H9 (cell line): ENCODE measurements at places on chromosomes 3 and 15.
A peak's percentile ranks its signal among the peaks of the same experiment; 100 is the strongest.

- H3K4me1 ChIP-seq, result no peaks in the 10 kb centered on the region
- no peaks in the 10 kb centered on the region for H3K27me3 ChIP-seq
- no peak overlapping the region for H3K27ac ChIP-seq
- H3K4me3 ChIP-seq, result no peak overlapping the region
These were observed 61.4 kb upstream of the ZNF280D start for GRCh38 chr15:56794553-56795329.

DNA sequence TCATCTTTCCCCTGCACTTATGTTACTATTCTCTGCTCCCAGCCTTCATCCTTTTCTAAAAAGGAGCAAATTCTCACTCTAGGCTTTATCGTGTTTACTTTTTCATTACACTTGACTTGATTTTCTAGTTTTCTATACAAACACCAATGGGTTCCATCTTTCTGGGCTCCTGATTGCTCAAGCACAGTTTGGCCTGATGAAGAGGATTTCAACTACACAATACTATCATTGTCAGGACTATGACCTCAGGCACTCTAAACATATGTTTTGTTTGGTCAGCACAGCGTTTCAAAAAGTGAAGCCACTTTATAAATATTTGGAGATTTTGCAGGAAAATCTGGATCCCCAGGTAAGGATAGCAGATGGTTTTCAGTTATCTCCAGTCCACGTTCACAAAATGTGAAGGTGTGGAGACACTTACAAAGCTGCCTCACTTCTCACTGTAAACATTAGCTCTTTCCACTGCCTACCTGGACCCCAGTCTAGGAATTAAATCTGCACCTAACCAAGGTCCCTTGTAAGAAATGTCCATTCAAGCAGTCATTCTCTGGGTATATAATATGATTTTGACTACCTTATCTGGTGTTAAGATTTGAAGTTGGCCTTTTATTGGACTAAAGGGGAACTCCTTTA is 86.2 kb downstream of the TGFBR2 start:
- no peak for DNase-seq
- H3K36me3 ChIP-seq, result peaks cover 42% of the 10 kb centered on the region
- peaks cover 6% of the 10 kb centered on the region; the same call in 1 of the 2 replicates for H3K4me1 ChIP-seq
- no peak overlapping the region for H3K4me3 ChIP-seq

DNA sequence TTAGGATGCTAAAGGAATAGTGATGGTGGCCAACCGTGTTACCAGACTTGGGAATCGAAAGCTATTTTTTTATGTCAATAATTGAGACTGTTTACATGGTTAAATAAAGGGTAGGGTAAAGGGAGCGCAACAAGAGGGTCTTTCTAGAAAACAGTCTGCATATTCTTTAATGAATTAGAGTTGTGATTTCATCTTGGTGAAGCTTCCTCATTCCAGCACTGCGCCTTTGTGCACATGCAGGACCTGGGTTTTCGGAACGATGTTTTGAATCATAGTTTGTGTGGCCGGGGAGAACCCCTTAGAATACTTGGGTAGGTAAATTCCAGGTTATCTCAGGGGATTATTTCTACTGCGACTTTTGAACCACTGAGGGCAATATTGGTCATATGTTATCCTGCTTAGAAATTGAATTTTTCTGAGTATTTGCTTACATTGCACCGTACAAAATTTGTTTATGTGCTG is 1.3 kb downstream of the PIK3CA start:
- H3K36me3 ChIP-seq, result no peaks in the 10 kb centered on the region
- H3K27me3 ChIP-seq, result no peaks in the 10 kb centered on the region
- no peaks in the 10 kb centered on the region for H3K4me1 ChIP-seq
- H3K27ac ChIP-seq, result no peak overlapping the region
- H3K4me3 ChIP-seq, result no peak overlapping the region; the same call in 1 of the 2 replicates
- no peak for DNase-seq

DNA sequence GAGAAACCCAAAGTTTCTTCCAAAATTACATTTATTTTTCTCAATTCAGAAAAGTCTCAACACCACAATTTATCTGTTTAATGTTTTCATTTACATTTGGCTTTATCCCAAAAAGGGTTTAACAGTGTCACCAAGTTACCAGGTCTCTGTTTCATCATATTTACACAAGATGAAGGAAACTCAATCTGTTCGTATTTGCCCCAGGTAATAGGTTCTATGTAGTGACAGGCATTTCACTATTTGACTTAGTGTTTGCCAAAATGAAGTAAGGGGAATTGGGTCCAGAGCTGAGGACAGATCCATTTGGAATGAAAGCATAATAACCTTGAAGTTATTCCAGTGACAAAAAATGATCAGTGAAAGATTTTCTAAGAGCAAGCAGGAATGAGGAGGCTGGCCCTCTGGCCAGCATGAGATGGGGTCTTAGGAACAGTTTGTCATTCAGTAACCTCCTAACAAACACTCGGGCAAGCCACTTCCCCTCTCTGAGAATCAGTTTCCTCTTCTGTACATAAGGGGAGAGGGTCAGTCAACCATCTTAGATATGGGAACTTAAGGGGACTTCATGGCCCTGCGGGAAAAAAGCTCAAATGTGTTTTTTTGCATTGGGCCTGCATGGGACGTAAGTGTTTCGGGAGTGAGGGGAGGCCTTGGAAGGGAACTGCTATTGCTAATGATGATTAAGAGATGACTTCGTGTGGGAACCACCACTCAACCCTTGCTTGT is 31.8 kb downstream of the UMPS start:
- no peak for DNase-seq
- H3K27me3 ChIP-seq, result no peaks in the 10 kb centered on the region
- H3K4me1 ChIP-seq, result no peaks in the 10 kb centered on the region
- H3K4me3 ChIP-seq, result no peak overlapping the region
- H3K36me3 ChIP-seq, result peaks cover 48% of the 10 kb centered on the region

DNA sequence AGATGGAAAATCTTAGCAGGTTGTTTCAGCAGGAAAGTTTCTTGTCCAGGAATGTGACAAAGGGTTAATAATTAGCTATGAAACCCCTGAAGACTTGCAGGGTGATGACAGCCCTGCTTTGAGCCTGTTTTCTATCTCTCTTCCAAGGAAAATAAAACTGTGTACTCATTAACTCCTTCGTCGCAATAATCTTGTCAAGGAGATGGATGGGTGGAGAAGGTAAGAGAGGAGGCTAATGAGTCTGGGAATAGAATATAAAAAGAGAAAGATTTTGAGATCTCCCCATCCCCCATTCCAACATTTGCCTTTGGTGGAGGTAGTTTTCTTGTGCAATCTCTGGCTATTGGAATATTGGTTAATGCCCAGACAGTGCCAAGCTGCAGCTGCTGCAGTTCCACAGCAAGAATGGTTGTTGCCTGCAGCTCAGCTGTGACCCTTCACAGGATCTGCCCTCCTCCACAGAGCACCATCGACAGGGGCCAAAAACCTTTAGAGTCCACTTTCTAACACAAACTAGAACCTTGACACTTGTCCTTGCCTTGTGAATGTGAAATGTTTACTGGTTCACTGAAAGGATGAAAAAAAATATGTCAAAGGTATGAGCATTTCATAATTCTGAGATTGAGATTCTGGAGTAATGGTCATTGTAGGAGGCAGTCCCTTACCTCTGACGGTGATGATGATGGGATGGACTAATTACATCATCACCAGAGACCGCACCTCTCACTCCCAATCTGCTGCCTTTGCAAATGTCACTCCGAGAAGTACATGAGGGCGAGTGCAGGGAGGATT is 4.2 kb upstream of the LRIG1 start:
- H3K4me1 ChIP-seq, result peaks cover 2% of the 10 kb centered on the region; the same call in 1 of the 2 replicates
- H3K36me3 ChIP-seq, result no peaks in the 10 kb centered on the region
- no peak for DNase-seq
- H3K4me3 ChIP-seq, result no peak overlapping the region

DNA sequence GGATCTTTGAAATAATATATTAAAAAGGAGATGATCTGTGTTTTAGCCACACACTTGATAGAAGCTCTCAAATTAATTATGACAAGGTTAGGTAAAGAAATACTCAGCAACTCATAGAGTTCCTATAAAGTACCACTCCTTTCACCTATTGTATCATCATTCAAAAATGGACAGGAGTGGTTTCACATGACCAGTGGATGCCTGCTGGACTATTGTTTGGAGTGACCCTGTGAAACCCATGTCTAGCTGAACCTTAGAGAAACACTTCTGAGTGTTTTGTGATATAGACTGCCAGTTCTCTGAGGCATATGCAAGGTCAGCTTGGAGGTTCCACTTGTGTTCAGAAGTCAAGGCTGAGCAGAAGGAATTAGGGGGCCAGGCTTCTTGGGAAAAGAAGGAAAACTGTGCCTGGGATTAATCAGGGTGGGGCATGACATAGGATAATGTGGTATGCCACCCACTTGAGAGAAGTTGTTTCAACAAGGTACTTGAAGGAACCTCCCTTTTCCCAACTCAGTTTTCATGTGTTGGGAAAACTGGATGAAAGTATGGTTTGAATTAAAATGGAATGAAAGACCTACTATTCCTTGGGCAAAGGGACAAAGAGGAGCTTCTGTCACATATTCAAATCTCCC is 15.4 kb downstream of the PARP14 start:
- H3K27ac ChIP-seq, result no peak overlapping the region
- no peaks in the 10 kb centered on the region for H3K4me1 ChIP-seq
- no peak overlapping the region for H3K4me3 ChIP-seq

- H3K27me3 ChIP-seq, result no peaks in the 10 kb centered on the region
- H3K4me3 ChIP-seq, result no peak overlapping the region
- no peak for DNase-seq
These were observed 47.2 kb downstream of the OPA1 start for GRCh38 chr3:193640165-193640715.

- H3K27me3 ChIP-seq, result no peaks in the 10 kb centered on the region
- H3K27ac ChIP-seq, result no peak overlapping the region
- peaks cover 14% of the 10 kb centered on the region for H3K36me3 ChIP-seq
- no peak for DNase-seq
These were observed 194.4 kb downstream of the ARRDC4 start for GRCh38 chr15:98154863-98155262.

DNA sequence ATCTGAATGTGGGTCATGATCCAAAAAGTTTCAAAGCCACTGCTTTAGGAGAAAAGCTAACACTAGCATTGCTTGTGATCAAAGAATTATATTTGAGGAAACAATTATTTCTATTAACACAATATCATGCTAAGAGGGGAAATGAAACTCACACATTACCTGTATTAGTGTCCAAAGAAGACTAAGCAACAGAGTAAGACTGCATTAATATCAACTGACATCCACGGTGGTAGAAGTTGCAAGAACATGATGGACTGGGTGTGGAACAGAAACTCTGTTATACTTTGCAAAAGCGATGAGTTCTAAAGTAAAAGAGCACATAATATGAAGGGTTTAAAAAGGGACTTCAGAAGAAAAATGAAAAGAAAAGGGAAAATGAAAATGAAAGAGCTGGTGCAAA is 648.3 kb upstream of the NECTIN3 start:
- peaks cover 3% of the 10 kb centered on the region; the same call in 1 of the 3 replicates for H3K36me3 ChIP-seq
- H3K4me1 ChIP-seq, result no peaks in the 10 kb centered on the region
- no peak for DNase-seq
- H3K27ac ChIP-seq, result no peak overlapping the region
- H3K27me3 ChIP-seq, result no peaks in the 10 kb centered on the region
- H3K4me3 ChIP-seq, result no peak overlapping the region

- no peak for DNase-seq
- H3K27ac ChIP-seq, result no peak overlapping the region
- H3K4me1 ChIP-seq, result no peaks in the 10 kb centered on the region
- H3K36me3 ChIP-seq, result peaks cover 7% of the 10 kb centered on the region; the same call in 1 of the 2 replicates
These were observed 47.6 kb downstream of the TXNRD3 start for GRCh38 chr3:126607214-126607908.

DNA sequence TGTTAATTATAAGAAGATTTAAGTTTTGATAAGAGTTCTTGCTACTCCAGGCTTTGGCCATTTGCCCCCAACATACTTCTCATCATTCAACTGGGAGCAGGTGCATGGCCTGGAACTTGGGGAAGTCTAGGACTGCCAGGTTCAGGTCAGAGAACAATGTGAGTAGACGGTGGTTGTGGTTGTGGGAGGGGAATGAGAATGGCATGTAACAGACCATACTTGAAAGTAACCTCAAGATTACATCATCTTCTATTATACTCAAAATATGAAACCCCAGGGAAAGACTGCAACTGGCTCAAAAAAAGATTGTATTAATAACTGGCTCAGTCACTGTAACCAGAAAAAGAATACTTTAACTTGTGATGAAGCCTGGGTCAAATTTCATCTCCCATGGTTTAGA is 364.9 kb upstream of the DPPA4 start:
- H3K27me3 ChIP-seq, result no peaks in the 10 kb centered on the region
- DNase-seq, result no peak
- no peaks in the 10 kb centered on the region for H3K4me1 ChIP-seq
- no peak overlapping the region for H3K4me3 ChIP-seq

GRCh38 chr3:188119846-188120245 is 34.1 kb upstream of the LPP start:
- H3K4me1 ChIP-seq, result peaks cover 11% of the 10 kb centered on the region; the same call in 1 of the 2 replicates
- no peak overlapping the region for H3K27ac ChIP-seq
- DNase-seq, result no peak
- H3K27me3 ChIP-seq, result no peaks in the 10 kb centered on the region
- no peak overlapping the region for H3K4me3 ChIP-seq

DNA sequence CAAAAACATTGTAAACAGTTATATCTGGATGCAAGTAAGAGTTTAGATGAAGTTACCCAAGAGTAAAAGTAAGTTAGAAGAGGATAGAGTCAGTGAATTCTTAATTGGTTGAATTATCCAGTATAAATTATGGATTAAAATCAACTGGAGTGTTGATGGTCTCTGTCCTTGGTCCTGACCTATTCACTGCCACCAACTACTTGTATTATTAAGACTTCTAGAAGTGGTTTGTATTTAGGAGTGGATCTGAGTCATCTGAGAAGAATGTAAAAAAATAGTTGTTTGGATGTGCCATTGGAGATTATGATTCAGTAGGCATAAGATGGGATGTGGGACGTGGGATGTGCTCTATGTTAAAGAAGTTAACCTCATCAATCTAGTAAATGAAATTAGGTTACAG is 86.4 kb downstream of the SYNPR start:
- H3K27ac ChIP-seq, result no peak overlapping the region
- no peaks in the 10 kb centered on the region for H3K36me3 ChIP-seq
- no peaks in the 10 kb centered on the region for H3K27me3 ChIP-seq
- DNase-seq, result no peak
- no peak overlapping the region for H3K4me3 ChIP-seq

- H3K4me1 ChIP-seq, result no peaks in the 10 kb centered on the region
- H3K27me3 ChIP-seq, result no peaks in the 10 kb centered on the region
- no peak overlapping the region for H3K4me3 ChIP-seq
- no peak overlapping the region for H3K27ac ChIP-seq
- no peak for DNase-seq
These were observed 101.3 kb upstream of the SLCO3A1 start for GRCh38 chr15:91752081-91752785.

GRCh38 chr3:46463120-46463867 is 1.4 kb downstream of the LTF start:
- peak; percentile 15 for DNase-seq
- H3K27ac ChIP-seq, result no peak overlapping the region
- no peak overlapping the region for H3K4me3 ChIP-seq

- peak; percentile 53 for DNase-seq
- H3K27ac ChIP-seq, result no peak overlapping the region
- H3K36me3 ChIP-seq, result peaks cover 2% of the 10 kb centered on the region; the same call in 1 of the 3 replicates
- H3K27me3 ChIP-seq, result no peaks in the 10 kb centered on the region
- H3K4me1 ChIP-seq, result no peaks in the 10 kb centered on the region
These were observed 778 bp upstream of the AP4E1 start for GRCh38 chr15:50907601-50908208.
